DMS153 (cell line): ENCODE measurements at places on chromosomes 5 and 9.

GRCh38 chr5:35852084-35852734 is 4.5 kb upstream of the IL7R start:
- no peak for DNase-seq

GRCh38 chr5:79842006-79842881 is 148.8 kb downstream of the MTX3 start:
- no peak for DNase-seq

DNA sequence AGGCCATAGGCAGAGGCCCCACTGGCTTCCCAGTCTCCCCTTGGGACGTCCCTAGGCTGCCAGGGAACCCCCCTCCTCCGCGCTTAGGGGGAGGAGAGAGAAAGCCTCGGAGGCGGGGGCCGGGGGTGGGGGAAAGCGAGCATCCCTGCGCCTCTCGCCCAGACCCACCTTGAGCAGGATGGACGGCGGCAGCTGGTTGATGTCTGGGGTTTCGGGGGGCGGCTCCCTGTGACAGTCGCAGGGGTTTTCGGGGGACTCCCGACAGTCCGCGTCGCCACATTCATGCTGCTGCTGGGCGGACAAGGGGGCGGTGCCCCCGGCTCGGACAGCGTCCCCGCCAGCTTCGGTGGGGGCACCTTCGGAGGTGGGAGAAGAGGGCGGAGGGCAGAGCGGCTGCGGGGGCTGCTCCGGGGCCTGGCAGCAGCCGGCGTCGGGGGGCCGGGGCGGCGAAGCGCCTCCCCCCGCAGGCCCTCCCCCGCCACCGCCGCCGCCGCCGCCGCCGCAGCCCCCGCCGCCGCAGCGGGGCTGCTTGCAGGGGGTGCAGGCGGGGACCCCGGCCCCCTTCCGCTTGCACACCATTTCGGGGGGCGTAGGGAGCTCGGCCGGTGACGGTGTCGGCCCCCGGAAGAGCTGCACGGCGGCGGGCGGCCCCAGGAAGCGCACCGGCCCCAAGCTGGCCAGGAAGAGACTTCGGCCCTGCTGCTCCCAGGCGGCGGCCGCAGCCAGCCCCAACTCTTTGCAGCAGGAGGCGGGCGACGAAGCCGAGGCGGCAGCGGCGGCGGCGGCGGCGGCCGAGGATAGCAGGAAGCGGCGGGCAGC is 1.2 kb downstream of the FBXL17 start:
- DNase-seq: no peak

DNA sequence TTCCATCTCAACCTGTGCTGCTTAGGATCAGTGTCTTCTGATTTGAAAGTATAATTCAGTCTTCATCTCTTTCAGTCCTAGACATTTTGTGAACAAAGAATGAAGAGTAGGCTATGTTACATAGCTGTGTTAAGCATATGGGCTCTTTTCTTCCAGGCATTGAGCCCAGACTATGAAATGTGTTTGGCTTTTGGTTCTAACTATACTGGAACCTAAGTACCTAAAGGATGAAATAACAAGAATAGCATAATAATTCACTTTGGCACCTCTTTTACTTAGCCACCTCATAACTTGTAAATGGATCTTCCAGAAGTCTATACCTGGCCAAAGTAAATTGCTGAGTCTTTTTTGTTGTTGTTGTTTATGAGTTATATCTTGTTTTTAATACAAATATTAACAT is 71.4 kb downstream of the SLF1 start:
- DNase-seq: no peak

DNA sequence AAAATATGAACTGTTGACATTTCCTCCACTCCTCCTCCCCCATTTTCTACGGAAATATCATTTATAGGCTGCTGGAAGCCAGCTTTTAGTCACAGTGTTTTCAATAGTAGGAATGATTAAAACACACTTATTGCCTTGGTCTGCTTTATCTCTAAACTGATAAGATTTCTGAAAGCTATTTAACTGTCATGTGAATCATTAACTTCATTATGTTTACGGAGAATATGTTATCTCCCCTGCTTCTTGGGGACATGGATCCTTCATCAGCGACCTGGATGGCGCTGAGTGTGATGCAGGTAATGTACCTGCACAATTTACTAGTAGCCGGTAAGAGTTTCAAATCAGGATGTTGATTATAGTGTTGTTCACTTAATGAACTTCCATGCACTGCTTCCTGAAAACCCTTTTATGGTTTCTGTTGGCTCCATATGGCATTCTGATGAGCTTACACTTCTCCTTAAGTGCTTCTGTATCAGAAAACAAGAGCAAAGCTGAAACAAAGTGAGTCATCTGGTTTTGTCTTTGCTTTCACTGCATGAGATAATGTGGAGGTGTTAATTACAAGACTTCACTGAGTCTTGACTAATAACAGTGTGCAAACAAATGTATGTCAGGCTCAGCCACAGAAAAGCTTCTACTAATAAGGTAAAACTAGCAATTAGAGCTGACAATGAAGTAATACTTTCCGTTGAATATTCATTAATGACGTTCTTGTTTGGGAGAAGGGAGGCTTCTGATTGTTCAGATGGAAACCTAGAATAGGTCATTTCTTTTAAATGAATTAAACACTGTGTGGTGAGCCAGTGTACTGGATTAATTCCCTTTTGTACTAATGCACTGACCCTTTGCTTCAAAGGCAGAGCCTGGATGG is 162.4 kb upstream of the ZNF608 start:
- peak; percentile 28 for DNase-seq

DNA sequence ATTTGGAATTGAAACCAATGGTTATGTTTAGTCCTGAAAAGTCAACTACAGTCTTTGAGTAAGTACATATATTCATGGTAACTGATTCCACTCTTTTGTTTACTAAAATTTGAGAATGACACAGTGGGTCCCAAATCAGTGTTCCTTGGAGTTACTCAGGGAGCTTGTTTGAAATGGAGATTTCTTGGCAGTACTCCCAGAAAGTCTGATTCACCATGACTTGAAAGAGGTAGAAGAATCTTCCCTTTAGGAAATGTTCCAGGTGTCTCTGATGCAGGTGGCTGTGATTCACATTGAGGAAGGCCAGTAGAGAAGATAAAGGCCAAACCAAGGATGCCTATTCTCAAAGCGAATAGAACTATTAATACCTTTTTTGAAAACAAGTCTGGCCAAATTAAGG is 1078.3 kb downstream of the CDH12 start:
- no peak for DNase-seq

DNA sequence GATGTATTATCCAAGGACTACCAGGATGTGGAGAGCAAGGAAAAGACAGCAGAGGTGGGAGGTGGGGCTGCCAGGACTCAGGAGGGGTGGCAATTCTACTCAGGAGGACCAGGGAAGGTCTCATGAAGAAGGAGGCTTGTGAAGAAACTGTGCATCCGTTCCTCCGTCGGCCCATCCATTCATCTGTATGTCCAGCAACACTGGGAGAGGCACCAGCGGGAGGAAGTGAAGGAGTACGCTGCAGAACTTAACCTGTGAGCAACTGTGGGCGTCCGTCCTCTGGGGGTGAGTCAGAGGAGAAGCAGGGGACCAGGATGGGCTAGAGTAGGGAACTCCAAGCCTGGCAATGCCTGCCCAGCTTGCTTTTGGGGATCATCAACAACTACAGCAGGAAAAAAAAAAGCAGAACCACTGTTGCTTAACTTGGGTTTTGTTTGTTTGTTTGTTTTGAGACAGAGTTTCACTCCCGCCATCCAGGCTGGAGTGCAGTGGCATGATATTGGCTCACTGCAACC is 47.3 kb upstream of the NEURL1B start:
- DNase-seq: no peak

GRCh38 chr5:137730336-137730735 is 5.6 kb downstream of the KLHL3 start:
- no peak for DNase-seq

- no peak for DNase-seq
Observed at GRCh38 chr5:59712836-59713497, 180.6 kb downstream of the PDE4D start.

- no peak for DNase-seq
Observed at GRCh38 chr5:73236541-73237128, 63.6 kb downstream of the TMEM174 start.

- DNase-seq: no peak
Observed at GRCh38 chr5:17405976-17406375, 92.1 kb upstream of the TAF11L2 start.

- DNase-seq: no peak
Observed at GRCh38 chr5:59955241-59955640, 61.7 kb upstream of the PDE4D start.

DNA sequence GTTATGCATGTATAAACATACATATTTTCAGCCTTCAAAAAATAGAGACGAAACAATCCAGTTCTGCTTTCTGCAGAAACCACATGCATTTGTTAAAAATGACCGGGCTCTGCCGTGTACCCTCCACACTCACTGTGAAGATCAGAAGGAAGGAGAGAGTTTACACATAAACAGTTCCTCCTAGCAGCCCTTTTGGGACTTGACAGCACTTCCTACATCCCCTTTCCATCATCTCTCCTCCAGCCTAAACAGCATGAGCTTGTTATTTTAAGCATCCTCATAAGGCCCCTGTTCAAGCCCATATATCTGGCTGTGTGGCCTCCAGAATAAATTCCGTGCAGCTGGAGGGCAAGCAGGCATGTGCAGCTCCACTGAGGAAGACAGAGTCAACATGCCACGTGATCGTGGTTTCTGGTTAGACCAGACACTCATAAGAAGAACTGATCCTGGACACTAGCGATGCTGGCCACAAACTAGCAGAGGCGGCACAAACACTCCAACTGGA is 42.2 kb downstream of the NIPAL4 start:
- DNase-seq: no peak

GRCh38 chr5:96529559-96529958 is 96.5 kb upstream of the PCSK1 start:
- no peak for DNase-seq

DNA sequence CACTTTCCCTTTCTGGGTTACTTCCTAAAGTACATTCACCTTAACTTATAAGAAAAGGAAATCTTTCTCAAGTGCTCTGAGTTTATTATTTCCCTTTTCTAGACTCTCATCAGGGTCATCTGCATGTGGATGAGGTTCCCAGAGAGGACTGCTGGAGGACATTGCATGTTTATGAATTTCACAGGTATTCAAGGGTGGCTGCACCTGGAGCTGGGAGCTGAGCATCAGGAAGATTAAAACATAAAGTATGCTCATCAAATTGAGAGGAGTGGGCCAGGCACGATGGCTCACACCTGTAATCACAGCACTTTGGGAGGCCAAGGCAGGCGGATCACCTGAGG is 34.7 kb upstream of the PLIN2 start:
- no peak for DNase-seq

- DNase-seq: peak; percentile 76
Observed at GRCh38 chr5:133499895-133500294, 112.4 kb downstream of the FSTL4 start.

GRCh38 chr5:140293091-140293848 is 9.6 kb downstream of the PFDN1 start:
- no peak for DNase-seq
